Right ventricle myocardium superior (tissue), 1 donor: ENCODE measurements at places on chromosomes 7 and 10. TPM values are rescaled to one million over a fixed set of nuclear protein-coding genes. Genes with fewer than 3 reads are reported as not detected.

DNA sequence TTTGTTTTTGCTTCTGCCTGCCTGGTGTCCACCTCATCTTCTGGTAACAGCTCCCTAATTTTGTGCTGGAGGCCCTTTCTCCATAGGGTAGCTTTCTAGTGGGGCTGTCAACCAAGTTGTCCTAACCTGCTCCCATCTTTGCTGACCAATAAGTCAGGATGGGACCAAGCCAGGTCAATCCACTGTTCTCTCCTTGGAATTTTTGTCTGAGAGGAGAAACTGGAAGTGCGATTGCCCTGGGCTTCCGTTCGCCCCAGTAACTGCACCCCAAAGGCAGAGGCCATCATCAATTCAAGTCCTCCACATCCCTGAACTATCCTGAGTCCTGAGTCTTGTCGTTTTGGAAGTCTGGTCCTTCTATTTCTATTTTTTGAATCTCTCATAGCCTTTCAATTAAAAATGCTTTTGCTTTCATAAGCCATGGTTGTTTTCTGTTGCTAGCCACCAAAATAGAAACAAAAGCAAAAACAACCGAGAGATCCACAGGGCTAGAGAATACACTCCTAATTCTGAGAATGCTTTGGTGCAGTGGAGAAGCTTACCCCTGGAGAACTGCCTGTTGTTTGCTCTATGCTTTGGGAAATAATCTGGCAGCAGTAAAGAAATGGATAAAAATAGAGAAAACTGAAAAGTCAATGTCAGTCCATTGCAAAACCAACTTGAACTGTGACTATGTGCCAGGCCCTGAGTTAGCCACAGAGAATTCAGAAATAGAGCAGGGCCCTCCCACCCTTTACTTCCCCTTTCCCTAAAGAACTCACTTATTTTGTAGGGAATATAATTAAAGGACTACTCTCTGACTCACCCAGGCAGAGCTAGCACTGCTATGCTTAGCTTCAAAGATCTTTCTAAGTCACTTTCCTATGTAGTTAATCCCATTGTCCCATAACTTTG is 368.1 kb downstream of the CXCL12 start:
- DNase-seq: no peak

- DNase-seq: no peak
Measured at GRCh38 chr7:7102906-7103305, 79.4 kb upstream of the C1GALT1 start.

DNA sequence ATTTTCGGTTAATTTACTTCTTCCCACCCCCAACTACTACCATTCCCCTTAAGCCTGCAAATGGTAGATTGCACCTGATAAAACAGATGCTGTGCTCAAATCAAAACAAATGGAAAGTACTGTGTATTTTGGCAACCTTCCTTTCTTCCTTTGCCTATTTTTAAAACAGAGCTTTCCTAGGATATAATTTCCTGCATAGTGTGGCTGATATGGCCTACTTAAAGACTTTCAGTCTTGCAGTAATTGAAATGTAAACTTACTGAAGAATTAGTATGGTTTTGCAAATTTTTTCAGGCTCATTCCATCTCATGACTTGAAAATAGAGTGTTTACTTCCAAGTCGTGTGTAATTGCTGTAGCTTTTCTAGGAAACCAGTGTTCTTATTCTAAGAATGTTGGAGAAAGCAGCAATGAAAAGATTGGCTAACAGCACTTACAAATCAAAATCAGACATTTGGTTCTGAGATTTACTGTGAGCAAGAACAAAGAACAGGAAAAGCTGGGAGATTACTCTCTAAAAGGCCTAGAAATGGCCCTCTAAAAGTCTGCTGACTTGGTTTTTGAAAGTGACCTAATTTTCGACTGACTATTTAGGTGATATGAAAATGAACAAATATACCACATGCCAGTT is 52.0 kb downstream of the REEP3 start:
- no peak for DNase-seq

GRCh38 chr7:101629171-101629570 is at the start of gene MYL10:
MYL10 (minus strand) TSS chr7:101629296; CDS start chr7:101629118, 178 bp downstream.
- no peak for DNase-seq

DNA sequence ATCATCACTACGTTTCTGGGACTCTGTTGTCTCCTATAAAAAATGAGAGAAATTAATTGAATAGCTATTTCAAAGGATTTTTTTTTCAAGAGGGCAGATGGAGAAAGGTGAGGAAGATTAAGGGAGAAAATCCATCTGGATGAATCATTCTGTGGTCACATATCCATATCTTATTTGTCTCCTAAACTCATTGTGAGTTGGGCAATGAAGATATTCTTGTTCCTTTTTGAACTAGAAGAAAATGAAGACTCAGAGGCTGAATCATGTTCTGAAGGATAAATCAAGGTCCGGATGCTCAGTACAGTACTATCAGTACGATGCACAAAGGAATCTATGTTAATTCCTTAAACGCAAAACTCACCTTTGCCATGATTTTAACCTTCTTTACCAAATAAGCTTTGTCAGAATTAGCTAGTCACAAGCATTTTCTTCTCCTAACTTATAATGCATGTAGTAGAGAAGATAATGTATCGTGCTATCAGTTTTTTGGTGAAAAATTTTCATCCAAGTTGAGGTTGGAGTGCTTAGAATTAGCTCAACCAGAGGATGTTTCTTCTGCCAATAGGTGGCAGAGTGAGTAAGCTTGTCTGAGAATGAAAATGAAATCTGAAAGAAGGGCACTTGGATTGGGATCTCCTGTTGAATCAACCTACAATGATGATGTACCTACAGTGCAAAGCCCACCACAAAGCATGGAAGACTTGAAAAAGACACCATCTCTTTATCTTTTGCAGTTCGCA is 446.9 kb downstream of the KIF20B start:
- DNase-seq: no peak

GRCh38 chr7:94660006-94660405 is 4.1 kb upstream of the SGCE start:
- no peak for DNase-seq

DNA sequence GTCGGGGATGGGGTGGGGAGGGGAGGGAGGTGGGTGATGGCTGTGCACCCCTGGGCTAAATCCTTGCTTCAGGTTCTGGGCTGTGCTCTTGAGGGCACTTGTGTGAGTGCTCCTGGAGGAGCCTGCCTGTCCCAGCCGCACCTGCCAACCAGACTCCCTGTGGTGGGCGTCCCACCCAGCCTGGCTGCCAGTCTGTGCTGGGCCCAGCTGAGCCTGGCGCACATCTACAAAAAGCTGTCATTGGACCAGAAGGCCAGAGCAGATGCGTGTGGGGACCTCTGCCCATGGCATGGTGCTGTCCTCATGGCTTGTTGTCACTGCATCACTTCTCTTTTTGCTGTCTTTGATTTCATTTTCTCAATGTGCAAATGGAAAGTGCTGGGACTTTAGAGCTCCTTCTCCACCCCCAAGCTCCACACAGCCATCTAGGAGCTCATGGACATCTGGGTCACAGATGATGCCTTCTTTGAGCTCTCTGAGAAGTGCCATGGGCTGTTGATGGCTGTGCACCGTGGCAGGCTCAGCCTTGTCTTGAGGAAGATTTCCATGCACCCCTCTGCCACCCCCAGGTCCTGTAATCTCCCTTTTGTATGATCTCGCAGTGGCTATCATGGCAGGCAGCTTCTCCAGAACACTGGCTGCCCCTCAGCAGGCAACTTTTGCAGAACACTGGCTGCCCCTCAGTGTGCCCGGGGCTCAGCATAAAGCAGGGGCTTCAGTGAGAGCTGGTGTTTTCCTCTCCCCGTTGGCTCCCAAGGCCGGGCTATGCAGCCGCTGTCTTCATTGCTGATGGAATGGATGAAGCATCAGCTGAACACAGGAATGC is 83.9 kb downstream of the ADCY1 start:
- peak; percentile 30 for DNase-seq

DNA sequence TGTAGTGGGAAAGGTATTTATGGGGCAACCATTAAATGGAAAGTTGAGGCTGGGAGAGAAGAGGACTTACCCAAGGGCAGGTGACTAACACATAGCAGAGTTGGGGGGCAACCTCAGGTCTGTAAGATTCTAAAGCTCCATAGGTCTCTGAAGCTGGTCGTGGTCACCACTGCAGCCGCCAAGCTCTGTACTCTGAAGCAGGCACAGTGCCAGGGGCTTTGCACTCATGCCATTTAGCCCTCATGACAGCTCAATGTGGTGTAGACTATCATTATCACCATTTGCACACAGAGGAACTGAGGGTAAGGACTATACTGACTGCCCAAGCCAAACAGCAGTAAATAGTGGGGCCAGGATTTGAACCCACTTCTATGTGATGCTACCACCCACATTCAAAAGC is 32.5 kb upstream of the TMEM273 start:
- DNase-seq: peak; percentile 53

GRCh38 chr10:58952747-58953466 is 223.5 kb upstream of the PHYHIPL start:
- no peak for DNase-seq

GRCh38 chr7:52211930-52212329 is 823.5 kb upstream of the POM121L12 start:
- DNase-seq: no peak

DNA sequence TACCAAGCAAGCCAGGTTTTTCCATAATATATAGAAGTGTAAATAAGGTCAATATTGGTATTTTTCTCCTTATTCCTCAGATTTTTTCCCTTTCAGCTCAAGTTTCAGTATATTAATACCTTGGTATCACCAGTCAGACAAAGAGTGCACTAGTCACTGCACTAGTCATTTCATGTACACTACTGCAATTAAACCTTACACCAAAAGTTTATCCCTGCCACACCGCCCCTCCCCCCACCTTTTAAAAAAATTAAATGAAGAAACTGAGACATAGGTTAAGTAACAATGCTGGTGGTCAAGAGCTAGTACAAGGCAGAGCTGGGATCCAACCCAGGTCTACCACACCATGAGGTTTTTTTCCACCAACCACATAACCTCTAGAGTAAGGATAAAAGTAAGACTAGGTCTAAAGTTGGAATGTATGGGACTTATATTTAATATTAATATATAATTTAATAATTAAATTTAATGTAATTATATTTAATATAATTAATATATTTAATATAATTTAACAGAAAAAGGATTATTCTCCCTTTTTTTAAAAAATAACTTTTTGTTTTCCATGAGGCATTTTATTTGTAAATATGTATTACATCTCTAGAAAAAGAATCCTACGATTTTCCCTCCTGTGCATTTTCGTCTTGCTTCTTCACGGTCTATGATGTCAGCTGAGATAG is 68.5 kb downstream of the NT5C2 start:
- no peak for DNase-seq

GRCh38 chr10:5404208-5405041 is at the start of gene TUBAL3:
TUBAL3 (minus strand) TSS chr10:5404828; CDS start chr10:5404792, 36 bp downstream.
- DNase-seq: no peak

GRCh38 chr7:20199015-20199737 is 18.0 kb downstream of the MACC1 start:
- peak; percentile 66 for DNase-seq

- no peak for DNase-seq
Measured at GRCh38 chr10:91785830-91786229, 12.4 kb upstream of the TNKS2 start.

DNA sequence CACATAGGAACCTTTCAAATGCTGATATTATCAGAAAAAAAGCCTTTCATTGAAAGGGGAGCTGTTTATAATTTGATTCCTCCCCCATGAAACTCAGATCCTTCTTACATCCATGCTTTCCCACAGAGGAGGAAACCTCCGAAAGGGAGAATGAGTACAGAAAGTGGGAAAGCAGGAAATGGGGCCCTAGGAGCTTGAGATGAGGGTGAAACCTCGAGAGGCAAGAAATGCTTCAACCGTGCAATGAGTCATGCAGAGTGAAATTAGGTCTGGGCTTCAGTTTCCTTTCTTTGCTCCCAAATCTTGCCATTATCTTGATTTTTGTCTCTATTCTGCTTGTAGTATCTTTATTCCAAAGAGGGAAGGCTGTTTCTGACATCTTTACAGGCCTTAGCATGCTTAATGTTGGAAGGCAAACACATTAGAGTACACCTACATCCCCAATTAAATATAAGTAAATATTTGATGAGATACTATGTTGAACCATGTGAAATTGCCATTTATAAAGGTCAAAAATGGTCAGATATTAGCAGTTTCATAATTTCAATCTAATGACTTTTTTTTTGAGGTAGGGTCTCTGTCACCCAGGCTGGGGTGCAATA is 79.1 kb downstream of the NAMPT start:
- DNase-seq: no peak

DNA sequence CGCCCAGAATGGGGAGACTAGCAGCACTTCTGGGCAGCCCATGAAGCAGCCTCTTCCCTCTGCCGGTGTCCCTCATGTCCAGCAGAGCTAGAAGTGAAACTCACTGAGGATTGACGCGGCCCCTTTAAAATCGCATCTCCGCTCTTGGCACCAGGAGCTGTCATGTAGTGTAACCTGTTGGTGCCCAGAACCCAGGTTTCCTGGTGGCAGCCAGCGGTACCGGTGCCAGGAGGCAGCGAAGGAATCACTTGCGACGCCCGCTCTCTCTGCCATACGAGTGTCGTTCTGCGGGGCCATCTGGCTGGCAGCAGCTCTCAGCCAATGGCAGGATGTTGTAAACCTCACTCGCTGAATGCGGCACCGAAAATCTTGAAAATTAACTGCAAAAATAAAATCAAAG is 82.7 kb downstream of the CUX1 start:
- peak; percentile 79 for DNase-seq

GRCh38 chr10:100192350-100192749 is 6.5 kb upstream of the ERLIN1 start:
- DNase-seq: no peak

DNA sequence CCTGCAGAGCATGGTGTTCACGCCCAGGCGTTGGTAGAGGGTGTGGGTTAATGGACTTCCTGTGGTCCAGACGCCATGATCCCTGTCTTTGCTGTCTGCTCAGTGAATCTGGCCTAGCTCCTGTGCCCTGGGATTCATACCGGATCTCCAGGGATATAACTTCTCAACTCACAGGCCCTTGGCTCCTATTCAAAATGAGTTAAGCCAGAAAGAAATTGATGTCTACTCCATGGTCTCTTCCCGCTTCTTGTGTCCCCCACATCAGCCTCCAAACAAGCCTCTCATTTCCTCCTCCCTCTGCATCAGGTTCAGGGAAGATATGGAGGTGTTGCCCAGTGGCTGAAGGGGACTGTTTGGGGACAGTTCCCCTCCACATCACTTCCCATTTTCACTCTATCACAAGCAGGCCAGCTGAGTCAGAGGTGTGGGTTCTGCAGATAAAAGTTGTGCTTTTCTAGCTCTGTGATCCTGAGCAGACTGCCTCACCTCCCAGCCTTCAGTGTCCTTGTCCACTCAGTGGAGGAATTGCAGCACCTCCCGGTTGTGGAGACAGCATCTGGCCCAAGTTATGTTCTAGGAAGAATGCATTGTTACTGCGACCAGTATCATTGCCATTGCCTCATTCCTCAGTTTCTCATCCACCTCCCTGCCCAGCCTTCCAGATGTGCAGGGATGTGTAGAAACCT is 22.5 kb downstream of the AKR1E2 start:
- DNase-seq: no peak

GRCh38 chr7:79332091-79332490 is 121.4 kb downstream of the MAGI2 start:
- DNase-seq: no peak

NDUFB8 gene
- total RNA-seq: 431 TPM

SPAM1 gene
- not detected for total RNA-seq

TWIST1 gene
- 1.4 TPM for total RNA-seq

GLI3 gene
- total RNA-seq: 3.3 TPM

CDNF gene
- total RNA-seq: 2.3 TPM

TMEM213 gene
- total RNA-seq: not detected

SLC26A3 gene
- not detected for total RNA-seq

VOPP1 gene
- 21.8 TPM for total RNA-seq

DCLRE1A gene
- total RNA-seq: 4.9 TPM

TAS2R41 gene
- not detected for total RNA-seq

TMEM270 gene
- total RNA-seq: not detected

LRRTM3 gene
- not detected for total RNA-seq

SCD gene
- 21.2 TPM for total RNA-seq

GSTO2 gene
- total RNA-seq: 1.0 TPM

MINDY4 gene
- total RNA-seq: 2.8 TPM

ATRNL1 gene
- 0.38 TPM for total RNA-seq
